ENCODE measurements at places on chromosomes 3 and 15.

DNA sequence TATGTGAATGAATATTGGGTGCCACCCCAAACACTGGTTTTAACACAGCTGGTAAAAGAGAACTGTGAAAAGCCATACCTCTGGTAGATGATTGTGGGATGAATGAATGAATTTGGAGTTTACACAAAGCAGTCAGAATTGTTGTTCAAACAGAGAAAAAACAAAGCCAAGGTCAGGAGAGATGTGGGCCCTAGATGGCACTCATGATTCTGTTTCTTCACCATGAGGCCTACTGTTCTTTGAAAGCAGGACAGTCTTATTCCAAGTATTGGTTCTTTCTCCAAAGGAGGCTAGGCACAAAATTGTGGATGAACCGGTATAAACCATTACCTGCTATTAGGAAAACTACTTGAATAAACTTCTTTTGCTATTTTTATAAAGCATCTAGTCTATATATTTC, 97.6 kb downstream of the SAMMSON start:
- DNase-seq: no peak

DNA sequence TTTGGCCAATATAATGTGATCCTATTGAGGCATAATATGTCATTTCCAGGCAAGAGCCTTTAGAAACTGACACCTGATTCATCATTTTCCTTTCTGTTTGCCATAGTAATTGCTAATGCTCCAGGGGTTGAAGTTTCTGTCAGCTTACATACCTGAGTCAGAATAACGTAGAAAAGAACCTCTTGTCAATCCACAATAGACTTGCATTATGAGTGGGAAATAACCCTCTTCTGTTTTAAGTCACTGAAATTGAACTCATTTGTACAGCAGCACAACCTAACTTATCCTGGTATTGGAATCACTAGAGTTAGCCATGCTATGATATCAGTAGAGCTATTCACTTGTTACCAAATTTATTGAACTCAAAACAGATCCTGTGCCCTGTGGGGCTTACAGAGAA, 101.7 kb upstream of the TP63 start:
- no peak for DNase-seq

- DNase-seq: no peak
These were observed 33.1 kb downstream of the TP63 start for GRCh38 chr3:189664311-189664710.

- DNase-seq: no peak
These were observed 121.1 kb upstream of the PPP2R3A start for GRCh38 chr3:135844386-135844785.

DNA sequence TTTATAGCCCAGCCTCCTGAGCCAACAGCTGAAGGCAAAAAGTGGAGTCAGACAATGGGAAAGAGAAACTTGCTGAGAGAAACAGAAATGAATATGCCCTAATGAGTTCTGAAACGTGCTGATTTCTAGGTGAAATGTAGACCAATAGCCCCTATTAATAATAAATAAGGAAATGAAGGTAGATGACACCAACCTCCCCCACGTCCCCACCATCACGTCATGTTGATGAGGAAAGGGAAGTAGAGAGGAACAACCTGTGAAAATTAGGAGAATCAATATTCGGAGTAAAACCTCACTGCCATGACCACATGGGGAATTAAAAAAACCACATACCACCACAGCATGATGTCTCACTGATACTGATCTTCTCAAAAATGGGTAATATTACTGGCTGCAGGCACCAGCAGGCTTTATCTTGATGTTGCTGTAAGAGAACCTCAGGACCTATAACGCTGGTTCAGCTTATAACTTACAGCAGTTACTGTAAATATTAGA, 64.0 kb downstream of the KAT2B start:
- peak; percentile 51 for DNase-seq

DNA sequence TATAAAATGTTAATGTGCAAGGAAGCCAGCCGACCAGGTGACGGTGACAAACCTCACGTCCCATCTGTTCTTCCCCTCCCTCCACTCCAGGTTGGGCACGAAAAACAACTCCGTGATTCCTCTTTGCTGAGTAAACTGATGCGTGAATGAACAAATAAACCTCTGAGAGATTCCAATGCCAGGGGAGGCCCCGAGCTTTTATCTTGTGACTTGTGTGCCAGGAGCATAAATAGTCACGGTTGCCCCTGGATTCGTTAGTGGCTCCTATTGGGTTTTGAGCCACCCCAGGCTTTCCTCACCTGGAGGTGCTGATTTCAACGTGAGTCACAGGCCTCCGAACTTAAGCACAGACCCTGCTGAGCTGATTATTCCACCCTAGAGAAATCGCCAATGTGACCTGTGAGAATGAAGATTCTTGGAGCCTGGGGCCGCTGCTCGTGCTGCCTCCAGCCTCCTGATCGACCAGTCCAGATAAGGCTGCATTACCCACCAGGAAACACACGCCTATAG, 119.2 kb downstream of the SHQ1 start:
- DNase-seq: no peak

- DNase-seq: no peak
These were observed 40.3 kb upstream of the PARL start for GRCh38 chr3:183924956-183925355.

- DNase-seq: no peak
These were observed 45.1 kb upstream of the LPP start for GRCh38 chr3:188108703-188109412.

GRCh38 chr3:102514241-102514640, 79.4 kb downstream of the ZPLD1 start:
- no peak for DNase-seq

DNA sequence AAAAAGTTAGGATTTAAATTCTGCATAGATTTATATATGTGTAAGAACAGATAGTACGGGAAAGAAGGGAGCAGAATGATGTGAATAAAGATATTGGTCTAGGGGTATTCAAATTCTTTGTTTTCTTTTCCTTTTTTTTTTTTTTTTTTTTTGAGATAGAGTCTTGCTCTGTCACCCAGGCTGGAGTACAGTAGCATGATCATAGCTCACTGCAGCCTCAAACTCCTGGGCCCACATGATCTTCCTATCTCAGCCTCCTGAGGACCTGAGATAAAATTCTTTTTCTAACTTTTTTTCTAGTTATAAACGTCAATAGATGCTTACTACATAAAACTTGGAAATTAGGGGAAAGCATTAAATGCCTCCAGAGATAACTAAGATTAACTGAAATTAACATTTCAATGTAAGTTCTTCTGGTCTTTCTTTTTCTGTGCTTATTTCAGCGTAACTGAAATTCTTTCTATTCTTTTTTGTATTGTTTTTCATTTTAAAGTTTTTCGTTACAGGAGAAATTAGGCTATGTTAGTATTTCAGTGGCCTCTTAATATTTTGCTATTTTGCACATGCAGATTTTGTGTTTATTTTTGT, 29.2 kb downstream of the UBE2Q2 start:
- DNase-seq: no peak

- DNase-seq: no peak
These were observed 60.6 kb downstream of the LSAMP start for GRCh38 chr3:116384717-116385116.

DNA sequence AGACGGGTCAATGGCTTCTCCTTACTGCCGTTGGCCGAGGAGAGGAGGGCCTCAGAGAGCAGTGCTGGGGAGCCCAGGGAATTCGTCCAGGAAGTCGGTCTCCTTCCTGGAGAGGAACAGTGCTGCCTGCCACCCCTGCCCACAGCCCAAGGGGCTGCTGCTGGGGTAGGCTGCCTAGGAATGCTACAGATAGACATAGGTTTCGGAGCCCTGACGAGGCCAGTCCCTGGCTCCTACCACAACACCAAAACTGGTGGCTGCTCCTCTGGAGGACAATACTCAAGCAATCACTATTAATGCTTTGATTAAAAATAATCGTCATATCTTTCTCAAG, 30.5 kb downstream of the ANP32A start:
- no peak for DNase-seq

- no peak for DNase-seq
These were observed 165.6 kb downstream of the NSMCE3 start for GRCh38 chr15:29103824-29104565.

GRCh38 chr15:41727143-41727542, 47.1 kb upstream of the MAPKBP1 start:
- DNase-seq: no peak

DNA sequence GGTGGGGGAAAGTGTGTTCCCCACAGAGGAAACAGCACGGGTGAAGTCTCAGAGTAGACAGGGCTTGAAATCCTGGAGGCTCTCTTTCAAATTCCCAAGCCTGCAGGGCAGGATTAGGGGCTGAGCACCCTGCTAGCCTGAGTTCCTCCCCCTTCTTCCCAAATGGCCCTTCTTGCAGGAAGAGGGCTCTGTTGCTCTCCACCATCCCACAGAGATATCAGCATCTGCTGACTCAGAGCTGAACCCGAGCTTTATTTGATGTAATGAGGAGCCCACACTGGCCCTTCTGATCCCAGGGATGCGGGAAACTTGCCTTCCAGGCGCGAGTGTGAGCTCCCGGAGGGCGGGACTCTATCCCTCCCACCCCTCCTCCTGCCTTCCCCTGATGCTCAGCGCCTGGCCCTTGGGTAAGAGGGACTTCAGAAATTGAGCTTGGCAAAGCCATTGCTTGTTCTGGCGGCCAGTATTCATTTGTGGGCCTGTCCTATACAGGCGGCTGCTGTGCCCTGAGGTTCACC, 1.4 kb upstream of the STRA6 start:
- no peak for DNase-seq

GRCh38 chr3:140332131-140332530, 345.7 kb upstream of the TRIM42 start:
- no peak for DNase-seq

- DNase-seq: no peak
These were observed 18.3 kb downstream of the OSTN start for GRCh38 chr3:191217301-191217700.

DNA sequence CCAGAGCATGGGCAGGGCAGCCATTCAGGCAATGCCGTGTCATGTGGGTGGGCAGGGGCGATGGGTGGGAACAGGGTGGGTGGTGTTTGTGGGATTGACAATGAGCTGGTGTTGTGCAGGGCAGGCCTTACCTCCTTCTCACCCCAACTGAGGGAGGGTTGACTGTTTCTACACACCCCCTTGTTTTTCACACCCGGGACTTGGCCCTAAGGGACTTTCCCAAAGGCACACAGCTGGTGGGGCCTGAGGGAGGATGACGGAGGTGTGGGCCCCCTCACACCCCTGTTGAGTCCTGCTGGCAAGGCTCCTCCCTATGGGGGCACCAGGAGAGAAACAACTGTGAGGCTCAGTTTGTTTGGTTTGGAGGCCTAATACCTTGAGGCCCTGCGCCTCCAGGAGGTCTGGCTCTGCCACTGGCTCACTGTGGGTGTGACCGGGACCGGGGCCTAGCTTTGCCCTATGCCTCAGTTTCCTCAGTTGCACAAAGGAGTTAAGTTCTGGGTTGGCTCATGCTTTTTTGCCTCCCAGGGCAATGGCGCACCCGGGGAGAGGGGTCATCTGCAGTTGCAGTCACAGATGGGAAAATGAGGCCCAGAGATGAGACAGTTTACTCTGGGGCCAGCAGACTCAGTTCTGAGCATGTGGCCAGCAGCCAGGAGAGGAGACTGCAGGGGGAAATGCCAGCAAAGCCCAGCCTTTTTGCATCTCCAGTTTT, 5.1 kb upstream of the DNAH1 start:
- peak; percentile 4 for DNase-seq

GRCh38 chr3:19934098-19934566, at the start of gene EFHB:
Gene EFHB (minus strand): TSS chr3:19934217. CDS start chr3:19934018, 199 bp downstream.
- DNase-seq: no peak

- peak; percentile 36 for DNase-seq
These were observed 36.4 kb downstream of the FAM3D start for GRCh38 chr3:58630076-58630709.

DNA sequence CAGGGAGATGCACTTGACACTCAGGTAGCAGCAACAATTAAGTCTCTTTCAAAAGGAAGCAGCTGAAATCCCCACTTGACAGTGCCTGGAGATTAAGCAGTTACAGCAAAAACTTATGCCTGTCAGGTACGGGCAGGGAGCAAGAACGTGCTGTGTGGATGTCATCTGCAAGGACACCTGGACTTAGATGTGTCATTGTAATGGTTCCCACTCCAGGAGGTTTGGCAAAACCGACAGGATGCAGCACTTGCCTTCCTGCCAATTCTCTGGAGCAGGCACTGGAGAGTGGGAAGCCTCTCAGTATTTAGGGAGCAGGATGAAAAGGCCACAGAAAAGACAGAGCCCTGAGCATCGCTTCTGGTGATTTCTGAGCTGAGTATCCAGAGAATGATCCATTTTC, 292.4 kb downstream of the PDCD6IP start:
- no peak for DNase-seq

DNA sequence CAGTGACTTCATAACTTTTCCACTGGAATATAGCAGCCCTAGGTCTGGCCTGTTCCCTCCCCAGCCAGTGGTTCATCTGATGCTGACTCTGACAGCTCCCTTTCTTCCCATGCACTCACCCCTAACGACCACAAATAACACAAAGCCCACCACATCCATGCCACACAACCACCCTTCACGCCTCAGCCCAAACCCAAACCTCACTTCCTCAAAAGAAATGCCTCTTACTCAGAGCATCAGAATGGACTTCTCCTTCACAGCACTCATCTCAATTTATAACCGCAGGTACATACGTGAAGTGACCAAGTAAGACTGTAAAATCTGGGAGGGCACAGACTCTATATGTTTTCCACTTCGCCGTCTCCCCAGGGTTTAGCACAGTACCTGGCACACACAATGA, 1.1 kb downstream of the RBSN start:
- no peak for DNase-seq

DNA sequence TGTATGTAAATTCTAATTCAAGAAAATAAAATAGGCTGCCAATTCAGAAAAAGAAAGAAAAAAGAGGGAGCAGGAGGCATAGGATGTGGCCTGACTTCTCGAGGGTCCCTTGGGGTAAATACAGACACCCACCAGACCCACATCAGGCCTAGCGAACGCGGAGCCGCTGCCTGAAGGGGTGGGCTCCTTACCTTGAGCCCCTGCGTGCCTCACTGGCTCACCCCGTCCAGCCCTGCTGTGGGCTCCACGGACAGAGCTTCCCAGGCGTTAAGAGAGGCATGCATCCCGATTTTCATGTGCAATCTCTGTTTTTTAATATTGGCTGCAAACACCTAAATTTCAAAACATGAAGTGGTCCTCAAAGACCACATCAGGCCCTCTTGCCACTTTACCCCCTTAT, 257.8 kb downstream of the PLCL2 start:
- no peak for DNase-seq

DNA sequence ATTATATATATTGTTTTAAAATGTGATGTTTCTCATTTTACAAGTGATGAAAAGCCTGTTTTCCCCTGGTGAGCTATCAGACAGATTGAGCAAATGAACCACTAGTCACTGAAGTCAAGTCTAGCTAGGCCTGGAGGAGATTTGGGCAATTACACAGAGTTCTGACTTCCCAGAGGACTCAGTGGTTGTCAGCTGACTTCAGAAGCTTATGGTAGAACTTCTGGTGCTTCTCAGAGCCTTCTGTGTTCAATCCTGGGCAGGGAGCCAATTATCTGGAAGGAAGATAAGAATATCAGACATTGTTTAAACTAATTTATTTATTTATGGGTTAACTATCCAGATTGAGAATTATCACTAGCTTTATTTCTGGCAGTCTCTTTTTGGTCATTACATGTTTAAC, 37.7 kb upstream of the NAALADL2 start:
- DNase-seq: no peak

DNA sequence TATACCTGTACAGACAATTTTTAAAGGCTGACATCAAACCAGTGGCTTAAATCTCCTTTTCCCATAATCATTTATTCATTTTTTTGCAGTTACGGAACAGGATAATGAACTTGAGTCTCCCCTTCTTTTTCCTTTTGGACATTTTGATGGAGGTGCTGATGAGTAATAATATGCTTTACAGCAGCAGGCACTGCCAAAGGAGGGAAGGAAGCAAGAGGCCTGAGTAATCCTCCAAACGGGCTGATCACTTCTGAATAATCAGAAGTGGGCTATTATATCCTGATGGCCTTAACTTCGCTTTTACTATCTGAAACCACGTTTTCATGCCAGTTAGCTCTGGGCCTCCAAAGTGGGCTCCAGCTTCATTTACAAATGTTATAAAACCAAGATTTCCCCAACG, 527.2 kb downstream of the FOXP1 start:
- DNase-seq: no peak

Data from activated CD4-positive, CD25-positive, alpha-beta regulatory T cell treated with anti-CD3 and anti-CD28 coated beads, Interleukin-2, amount 50 U/mL, for 16 hours (primary cell).